Fibroblast of skin of back (primary cell): ENCODE measurements at places on chromosomes 4 and X.

GRCh38 chr4:110250023-110250387 lies 51.6 kb upstream of the ELOVL6 start:
- DNase-seq: no peak

- peak; percentile 5 for DNase-seq
These were observed 18.3 kb upstream of the RPS6KA3 start for GRCh38 chrX:20284992-20285391.

DNA sequence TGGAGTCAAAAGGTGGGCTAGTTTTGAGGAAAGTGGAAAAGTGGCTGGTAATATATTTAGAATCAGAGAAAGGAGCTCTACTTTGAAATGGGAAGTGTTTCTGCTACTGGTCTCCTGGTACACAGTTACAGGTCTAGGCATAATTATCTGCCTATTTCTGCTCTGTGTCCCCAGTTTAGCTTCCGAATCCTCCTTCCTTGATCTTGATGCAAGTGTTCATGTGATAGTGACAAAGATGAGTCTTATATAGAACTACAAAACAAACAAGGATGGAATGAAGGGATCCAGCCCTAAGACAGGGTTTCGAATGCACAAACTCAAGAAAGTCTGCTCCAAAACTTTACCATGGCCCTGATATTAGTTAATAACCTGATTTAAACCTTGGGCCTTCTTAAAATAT lies 580.2 kb downstream of the INPP4B start:
- DNase-seq: no peak

DNA sequence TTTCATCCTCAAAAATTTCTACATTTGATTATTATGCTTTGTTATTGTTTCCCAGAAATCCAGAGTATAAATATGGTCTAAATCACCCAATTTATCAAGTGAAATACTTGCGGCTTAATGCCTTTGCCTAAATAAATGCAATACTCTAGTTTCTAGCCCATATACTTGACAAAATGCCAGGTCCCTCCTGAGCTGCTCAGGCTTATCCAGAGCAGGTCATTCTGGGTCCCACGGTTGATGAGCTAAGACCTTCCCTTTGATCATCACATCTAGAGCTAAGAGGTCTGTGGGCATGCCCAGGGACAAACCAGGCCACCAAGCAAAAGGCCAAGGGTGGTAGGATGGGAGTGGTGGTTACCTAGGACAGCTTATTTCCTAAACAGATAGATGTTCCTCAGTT lies 180.1 kb downstream of the SMIM20 start:
- DNase-seq: no peak

DNA sequence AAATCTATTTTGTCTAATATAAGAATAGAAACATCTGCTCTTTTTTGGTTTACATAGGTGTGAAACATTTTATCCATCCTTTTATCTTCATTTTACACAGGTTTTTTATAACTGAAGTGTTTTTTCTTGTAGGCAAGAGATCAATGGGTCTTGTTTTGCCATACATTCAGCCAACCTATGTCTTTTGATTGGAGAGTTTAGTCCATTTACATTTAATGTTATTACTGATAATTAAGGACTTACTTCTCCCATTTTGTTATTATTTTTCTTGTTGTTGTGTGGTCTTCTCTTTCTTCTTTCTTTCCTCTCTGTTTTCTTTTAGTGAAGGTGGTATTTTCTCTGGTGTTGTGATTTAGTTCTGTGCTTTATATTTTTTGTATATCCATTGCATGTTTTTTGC lies 785.3 kb downstream of the ARAP2 start:
- no peak for DNase-seq
